ENCODE measurements at places on chromosomes 7 and 10.

DNA sequence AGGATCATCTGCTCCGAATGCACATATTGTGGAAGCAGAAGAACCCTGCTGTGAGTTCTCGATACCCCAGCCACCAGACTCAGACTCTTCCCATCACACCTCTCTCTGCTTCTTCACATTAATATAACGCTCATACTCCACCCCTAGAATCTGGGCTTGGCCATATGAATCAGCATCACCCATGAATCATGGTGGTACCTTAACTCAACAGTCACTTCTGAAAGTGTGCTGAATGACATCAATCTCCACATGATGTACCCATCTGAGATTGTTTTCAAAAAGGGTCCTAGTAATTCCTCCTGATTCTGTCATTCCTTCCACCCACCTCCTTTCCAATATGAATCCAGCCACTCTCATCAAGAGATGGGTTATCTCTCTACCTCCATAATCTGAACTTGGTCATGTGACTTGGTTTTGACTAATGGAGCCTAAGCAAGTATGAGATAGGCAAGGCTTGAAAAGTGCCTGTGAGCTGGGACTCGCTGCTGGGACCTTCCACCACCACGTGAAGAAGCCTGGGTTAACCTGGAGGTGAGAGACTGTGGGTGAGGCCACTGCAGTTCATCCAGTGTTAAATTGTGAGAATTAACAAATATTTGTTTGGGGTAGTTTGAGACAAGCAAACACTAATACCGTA is 15.4 kb downstream of the YWHAG start:
- DNase-seq = no peak

GRCh38 chr7:129782818-129783583 is 169.8 kb downstream of the UBE2H start:
- no peak for DNase-seq

DNA sequence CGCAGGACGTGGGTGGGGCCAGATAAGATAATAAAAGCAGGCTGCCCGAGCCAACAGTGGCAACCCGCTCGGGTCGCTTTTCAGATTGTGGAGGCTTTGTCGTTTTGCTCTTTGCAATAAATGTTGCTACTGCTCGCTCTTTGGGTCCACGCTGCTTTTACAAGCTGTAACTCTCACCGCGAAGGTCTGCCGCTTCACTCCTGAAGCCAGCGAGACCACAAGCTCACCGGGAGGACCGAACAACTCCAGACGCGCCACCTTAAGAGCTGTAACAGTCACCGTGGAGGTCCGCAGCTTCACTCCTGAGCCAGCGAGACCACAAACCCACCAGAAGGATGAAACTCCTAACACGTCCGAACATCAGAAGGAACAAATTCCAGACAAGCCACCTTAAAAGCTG is 286.6 kb upstream of the MAGI2 start:
- no peak for DNase-seq

DNA sequence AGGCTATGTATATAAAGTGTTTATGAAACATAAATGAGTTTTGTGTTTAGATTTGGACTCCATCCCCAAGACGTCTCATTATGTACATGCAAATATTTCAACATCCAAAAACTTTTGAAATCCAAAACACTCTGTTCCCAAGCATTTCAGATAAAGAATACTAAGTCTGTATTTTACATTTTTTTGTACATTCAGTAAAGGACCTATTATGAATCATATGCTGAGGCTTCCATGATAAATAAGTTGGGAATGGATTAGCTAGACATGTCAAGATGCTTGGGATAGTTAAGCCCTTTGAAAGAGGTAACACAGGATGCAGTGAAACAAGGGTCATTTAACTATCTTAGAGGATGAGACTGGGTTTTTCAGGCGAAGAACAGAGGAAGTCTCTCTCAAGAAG is 262.9 kb downstream of the SNX13 start:
- no peak for DNase-seq

DNA sequence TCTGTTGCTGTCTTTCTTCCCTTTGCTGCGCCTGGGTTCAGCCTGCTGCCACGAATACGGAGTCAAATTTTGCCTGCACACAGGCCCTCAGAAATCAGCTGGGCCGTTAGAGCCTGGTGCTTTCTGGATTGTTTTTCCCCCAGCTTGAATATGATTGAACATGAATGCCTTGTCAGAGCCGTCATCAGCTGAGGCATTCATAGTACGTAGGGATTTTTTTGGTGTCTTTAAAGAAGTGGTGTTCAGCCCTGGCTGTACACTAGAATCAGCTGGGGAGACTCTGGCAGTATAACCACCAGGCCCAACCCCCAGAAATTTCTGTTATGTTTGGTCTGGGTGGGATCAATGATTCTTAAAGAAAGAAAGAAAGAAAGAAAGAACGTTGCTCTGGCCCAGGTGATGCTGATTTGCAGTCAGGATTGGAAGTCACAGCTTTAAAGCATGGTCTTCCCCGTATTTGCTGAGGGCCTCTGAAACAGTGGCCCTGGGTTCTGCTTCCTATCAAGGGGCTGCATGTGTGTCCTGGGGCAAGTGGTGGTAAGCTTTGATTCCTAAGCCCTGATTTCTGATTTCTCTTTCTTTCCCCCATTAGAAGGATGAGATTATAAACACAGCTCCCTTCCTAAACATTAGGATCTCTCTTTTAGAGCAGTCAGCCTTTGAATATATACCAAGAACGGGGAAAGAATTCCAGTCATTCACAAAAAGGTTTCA is 24.7 kb downstream of the NUB1 start:
- DNase-seq = no peak

GRCh38 chr10:13335881-13336280 is 12.2 kb downstream of the SEPHS1 start:
- no peak for DNase-seq

GRCh38 chr10:1560535-1561192 is 176.7 kb downstream of the ADARB2 start:
- DNase-seq = no peak

DNA sequence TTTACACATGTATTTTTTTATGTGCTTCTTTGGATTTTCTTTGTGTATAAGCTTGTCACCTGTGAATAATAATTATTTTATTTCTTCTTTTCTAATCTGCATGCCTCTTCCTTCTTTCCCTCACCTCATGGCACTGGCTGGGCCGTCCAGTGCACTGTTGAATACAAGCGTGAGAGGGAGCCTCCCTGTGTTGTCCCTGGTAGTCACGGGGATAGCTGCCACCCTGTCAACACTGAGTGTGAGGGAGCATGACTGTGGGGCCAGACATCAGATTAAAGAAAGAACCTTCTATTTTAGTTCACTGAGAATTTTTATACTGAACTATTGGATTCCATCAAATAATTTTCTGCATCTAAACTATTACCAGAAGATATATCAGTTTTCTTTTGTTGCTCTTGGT is 187.9 kb downstream of the CDC14C start:
- no peak for DNase-seq

GRCh38 chr10:1408651-1409367 is 328.5 kb downstream of the ADARB2 start:
- no peak for DNase-seq

GRCh38 chr7:155506854-155507337 is 39.5 kb downstream of the CNPY1 start:
- no peak for DNase-seq

GRCh38 chr7:2965301-2965700 is 78.4 kb downstream of the CARD11 start:
- no peak for DNase-seq
